ENCODE measurements at places on chromosomes 16 and 17.

- no peak for DNase-seq
These were observed 797 bp downstream of the HES7 start for GRCh38 chr17:8122924-8123694.

- no peak for DNase-seq
These were observed 12.7 kb downstream of the SLC5A11 start for GRCh38 chr16:24858219-24859041.

- no peak for DNase-seq
These were observed 58.9 kb downstream of the CYTH1 start for GRCh38 chr17:78723001-78723796.

GRCh38 chr16:17512636-17513220, 42.0 kb upstream of the XYLT1 start:
- DNase-seq = no peak

DNA sequence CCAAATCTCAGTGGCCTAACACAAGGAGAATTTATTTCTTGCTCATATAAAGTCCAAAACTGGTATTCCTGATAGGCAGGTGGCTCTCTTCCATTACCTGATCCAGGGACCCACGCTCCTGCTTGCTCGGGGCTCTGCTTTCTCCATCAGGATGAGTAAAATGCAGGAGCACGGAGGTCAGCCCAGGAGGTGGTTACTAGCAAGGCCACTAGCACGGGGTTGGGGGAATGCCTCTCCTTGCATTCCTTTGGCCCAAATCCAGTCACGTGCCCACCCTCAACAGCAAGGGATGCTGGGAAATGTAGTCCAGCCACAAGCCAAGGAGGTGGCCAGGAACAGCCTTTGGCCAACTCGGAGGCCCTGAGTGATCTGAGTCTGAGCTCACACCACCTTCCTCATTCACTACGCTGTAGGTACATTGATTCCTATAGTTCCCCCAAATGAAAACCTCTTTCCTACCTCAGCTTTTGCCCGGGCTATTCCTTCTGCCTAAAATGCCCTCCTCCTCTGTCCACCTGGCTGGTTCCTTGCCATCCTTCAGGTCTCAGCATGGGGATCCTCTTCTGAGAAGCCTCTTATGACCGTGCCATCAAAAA, 38.3 kb upstream of the HAPSTR1 start:
- DNase-seq = no peak

DNA sequence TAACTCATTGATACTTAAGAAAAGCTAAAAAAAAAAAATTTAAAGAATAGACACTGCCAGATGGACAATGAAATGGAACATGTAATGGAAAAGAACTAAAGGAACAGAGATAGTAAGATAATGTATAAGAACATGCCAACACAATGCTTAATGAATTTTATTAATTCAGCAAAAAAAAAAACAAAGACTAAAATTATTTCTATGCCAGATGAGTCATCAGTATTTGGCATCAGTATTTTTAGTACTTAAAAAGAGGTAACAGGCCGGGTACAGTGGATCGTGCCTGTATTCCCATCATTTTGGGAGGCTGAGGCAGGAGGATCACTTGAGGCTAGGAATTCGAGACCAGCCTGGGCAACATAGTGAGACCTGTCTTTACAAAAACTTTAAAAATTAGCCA, 168.5 kb downstream of the CYB561 start:
- no peak for DNase-seq

DNA sequence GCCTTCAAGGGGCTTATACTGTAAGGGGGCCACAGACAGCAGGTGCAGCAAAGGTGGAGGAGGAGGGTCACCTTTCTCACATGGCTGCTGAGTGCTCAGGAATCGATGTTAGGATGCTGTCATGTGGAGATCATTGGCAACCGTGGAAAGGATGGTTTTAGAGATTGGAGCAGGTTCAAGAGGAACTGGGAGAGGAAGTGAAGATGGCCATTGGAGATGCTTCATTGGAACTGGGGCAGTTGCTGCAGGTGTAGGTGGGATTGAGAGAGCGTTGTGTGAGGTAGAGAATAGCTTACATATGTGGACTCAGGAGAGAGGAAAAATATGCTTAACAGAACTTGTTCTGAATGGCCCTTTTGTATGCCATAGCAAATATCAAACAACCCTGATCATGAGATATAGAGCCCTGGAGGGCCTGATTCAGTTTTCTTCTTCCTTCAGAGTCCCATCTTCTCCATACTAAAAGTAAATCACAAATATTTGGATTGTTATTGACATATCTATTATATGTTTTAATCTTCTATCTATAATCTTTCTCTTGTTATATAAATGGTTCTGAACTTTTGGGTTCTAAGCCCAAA, 40.8 kb downstream of the LDHD start:
- no peak for DNase-seq

- DNase-seq = no peak
These were observed 93.1 kb downstream of the RTN4RL1 start for GRCh38 chr17:1931844-1932579.

DNA sequence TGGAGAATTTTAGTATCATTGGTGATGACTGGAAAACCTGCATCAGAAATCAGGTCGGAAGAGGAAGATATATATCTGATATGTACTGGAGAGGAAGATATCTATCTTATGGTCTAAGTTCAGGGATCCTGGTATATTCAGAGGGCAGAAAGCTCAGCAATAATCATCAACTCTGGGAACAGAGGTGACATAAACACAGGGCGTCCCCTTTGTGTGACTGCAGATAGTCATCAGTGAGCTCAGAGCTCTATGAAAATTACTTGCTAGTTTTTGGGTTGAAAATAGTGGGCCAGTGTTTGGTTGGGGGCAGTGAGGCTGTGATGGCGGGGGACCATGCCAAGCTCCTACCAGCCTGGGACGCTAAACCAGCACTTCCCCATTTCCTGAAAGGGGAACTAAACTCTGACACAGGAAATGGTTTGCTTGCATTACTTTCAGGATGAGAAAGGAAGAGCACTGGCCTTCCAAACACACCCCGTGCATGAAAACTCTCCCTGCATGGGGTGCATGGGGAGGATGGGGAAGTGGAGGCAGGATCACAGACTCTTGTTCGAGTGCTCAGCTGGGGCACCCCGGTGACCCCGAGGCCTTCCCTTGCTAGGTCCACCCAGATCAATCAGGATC, 15.8 kb downstream of the NOD2 start:
- DNase-seq = no peak

GRCh38 chr17:68382582-68383085, 74.7 kb downstream of the WIPI1 start:
- no peak for DNase-seq

- no peak for DNase-seq
These were observed 130.4 kb upstream of the MPHOSPH6 start for GRCh38 chr16:82300374-82300951.

GRCh38 chr17:77942112-77942988, 16.2 kb upstream of the TNRC6C start:
- DNase-seq = no peak

DNA sequence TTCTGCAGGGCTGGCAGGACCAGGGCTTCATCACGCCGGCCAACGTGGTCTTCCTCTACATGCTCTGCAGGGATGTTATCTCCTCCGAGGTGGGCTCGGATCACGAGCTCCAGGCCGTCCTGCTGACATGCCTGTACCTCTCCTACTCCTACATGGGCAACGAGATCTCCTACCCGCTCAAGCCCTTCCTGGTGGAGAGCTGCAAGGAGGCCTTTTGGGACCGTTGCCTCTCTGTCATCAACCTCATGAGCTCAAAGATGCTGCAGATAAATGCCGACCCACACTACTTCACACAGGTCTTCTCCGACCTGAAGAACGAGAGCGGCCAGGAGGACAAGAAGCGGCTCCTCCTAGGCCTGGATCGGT, 1.4 kb downstream of the CDK5R1 start:
- no peak for DNase-seq

- DNase-seq = no peak
These were observed 146.1 kb downstream of the IRF8 start for GRCh38 chr16:86044881-86045590.

DNA sequence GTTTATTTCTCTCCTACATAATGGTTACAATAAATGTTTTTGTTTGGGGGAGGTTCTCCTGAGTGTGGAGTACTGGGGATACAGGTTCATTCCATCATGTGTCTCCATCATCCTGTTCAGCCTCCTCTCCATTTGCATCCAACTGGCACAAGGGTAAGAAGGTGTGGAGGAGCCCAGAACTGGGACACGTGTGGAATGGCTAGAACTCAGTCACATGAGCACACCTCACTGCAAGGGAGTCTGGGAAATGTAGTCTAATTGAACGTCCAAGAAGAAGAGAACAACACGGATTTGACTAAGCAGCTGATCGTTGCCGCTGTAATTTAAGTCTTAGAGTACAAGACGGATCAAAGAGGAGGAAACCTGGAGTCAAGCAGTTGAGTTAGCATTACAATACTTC, 6.1 kb downstream of the OR1A1 start:
- no peak for DNase-seq

Data from activated CD4-positive, CD25-positive, alpha-beta regulatory T cell treated with anti-CD3 and anti-CD28 coated beads, Interleukin-2, amount 50 U/mL, for 16 hours (primary cell).